ENCODE measurements at places on chromosomes 7 and 10. TPM values are rescaled to one million over a fixed set of nuclear protein-coding genes. Genes with fewer than 3 reads are reported as not detected.

HOXA4 gene
- total RNA-seq = not detected

GHRHR gene
- total RNA-seq = 1.9 TPM

DNA sequence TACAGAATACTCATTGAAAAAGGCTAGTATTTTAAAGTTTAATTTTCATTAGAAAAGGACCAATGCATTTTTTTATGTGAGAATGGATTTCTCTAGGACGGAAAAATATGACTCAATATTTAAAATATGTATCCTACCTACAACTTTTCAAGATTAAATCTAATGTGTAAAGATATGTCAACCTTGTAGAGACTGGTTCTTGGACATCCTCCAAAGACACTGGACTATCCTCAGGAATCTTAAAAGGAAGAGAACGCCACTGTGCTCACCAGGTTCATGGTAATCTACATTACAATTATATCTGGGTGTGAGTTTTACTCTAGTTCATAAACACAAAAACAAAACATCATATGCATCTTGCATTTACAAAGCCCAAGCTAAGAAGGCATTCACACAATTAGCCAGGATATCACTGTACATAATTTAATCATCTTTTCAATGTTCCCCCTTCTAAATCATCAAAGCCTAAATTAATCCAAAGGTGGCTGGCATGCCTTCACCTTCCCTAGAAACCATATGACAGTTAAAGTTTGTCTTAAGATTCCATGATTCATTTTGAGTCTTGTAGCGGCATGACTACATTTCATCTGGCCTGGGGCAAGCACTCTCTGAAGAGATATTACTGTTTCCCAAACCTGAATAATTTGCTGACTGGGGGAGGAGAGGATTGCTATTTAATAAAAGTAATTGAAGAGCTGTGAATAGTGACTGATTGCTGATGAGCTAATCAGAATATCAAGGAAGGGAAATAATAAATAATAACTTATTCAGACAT lies 12.0 kb downstream of the SGCE start:
- H3K4me1 ChIP-seq = no peaks in the 10 kb centered on the region
- H3K4me3 ChIP-seq = no peak overlapping the region
- no peak overlapping the region for H3K27ac ChIP-seq
- no peaks in the 10 kb centered on the region for H3K27me3 ChIP-seq
- H3K36me3 ChIP-seq = no peaks in the 10 kb centered on the region

DNA sequence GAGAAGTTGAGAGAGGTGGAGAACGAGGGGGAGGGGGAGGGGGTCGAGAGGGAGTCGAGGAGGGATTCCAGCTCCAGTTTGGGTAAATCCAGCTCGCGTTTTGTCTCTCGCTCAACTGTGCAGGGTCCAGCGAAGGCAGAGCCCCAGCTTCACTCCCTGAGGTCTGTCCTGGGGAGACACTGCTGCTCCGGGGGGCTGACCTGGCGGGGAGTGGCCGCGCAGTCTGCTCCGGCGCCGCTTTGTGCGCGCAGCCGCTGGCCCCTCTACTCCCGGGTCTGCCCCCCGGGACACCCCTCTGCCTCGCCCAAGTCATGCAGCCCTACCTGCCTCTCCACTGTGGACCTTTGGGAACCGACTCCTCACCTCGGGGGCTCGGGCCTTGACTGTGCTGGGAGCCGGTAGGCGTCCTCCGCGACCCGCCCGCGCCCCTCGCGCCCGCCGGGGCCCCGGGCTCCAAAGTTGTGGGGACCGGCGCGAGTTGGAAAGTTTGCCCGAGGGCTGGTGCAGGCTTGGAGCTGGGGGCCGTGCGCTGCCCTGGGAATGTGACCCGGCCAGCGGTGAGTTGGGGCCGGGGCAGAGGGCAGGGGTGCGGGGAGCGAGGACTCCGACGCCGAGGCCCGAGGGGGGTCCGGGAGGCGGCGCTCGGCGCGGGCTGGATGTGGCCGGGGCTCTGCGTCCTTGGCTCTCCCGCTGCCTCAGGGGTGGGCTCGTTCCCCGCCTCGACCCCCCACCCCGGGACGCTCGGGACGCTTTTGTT lies at the start of gene TET1:
TSS of gene TET1 (plus strand) at position 152 of the 757 bp plus-strand sequence. CDS start 12,002 bp downstream, outside the sequence.
- no peaks in the 10 kb centered on the region for H3K27me3 ChIP-seq
- peak; percentile 95 for DNase-seq
- no peaks in the 10 kb centered on the region for H3K4me1 ChIP-seq
- peak within 1 kb of the TSS; percentile 98 for H3K4me3 ChIP-seq
- H3K27ac ChIP-seq = peak within 1 kb of the TSS; percentile 83

DNA sequence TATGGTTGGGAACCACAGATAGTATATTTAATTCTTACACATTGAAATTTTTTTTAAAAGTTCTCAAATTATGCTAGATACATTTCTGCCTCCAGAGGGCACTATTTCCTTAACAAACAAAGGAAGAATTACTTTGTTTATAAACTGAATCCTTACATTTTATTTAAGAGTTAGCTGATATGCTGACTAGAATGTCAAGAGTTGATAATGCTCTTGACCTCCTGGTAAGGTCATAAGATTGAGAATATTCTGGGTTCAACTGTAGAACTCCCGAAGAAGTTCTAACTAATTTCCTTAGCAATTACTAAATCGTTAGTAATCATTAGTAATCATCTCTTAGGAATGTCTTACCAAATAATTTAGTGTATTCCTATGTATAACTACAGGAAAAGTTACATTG lies 95.3 kb upstream of the CYP26C1 start:
- no peaks in the 10 kb centered on the region for H3K36me3 ChIP-seq
- no peak for DNase-seq
- no peaks in the 10 kb centered on the region for H3K27me3 ChIP-seq
- H3K27ac ChIP-seq = no peak overlapping the region

NEBL gene
- 39.8 TPM for total RNA-seq

TAS2R3 gene
- total RNA-seq = 1.6 TPM

- peaks cover 3% of the 10 kb centered on the region for H3K4me1 ChIP-seq
- H3K27me3 ChIP-seq = no peaks in the 10 kb centered on the region
- no peak overlapping the region for H3K27ac ChIP-seq
- peaks cover 12% of the 10 kb centered on the region for H3K36me3 ChIP-seq
Measured at GRCh38 chr7:151404216-151405011, 5.4 kb downstream of the WDR86 start.

- DNase-seq = no peak
- no peak overlapping the region for H3K27ac ChIP-seq
- H3K4me3 ChIP-seq = no peak overlapping the region
Measured at GRCh38 chr10:124064676-124065075, 28.7 kb downstream of the CHST15 start.

C10orf62 gene
- not detected for total RNA-seq

DNA sequence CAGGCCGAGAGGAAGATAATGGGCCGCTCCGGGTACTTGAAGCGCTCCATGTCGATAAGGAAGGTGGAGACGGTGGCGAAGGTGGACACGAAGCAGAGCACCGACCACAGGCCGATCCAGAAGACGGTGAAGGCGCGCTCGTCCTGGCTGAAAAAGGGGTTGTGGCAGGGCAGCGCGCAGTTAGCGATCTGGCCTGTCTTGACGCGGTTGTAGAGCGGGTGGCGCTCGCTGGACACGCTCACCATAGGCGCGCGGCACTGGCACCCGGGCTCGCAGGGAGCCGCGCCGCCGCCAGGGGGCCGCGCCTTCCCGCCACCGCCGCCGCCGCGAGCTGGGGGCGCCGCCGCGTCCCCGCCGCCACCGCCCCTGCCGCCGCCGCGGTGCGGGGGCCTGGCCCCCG lies 1.6 kb downstream of the FZD8 start:
- H3K36me3 ChIP-seq = peaks cover 16% of the 10 kb centered on the region
- H3K4me1 ChIP-seq = no peaks in the 10 kb centered on the region
- no peaks in the 10 kb centered on the region for H3K27me3 ChIP-seq
- peak; percentile 87 for DNase-seq
- H3K27ac ChIP-seq = no peak overlapping the region

GRCh38 chr10:78549140-78549935 lies 515.7 kb downstream of the RPS24 start:
- DNase-seq = no peak
- H3K36me3 ChIP-seq = no peaks in the 10 kb centered on the region
- H3K27me3 ChIP-seq = peaks cover 14% of the 10 kb centered on the region
- H3K4me1 ChIP-seq = peaks cover 6% of the 10 kb centered on the region
- H3K4me3 ChIP-seq = no peak overlapping the region

- H3K4me3 ChIP-seq = no peak overlapping the region
- DNase-seq = no peak
- no peak overlapping the region for H3K27ac ChIP-seq
Measured at GRCh38 chr7:33727315-33727714, 178.0 kb upstream of the BMPER start.

DNA sequence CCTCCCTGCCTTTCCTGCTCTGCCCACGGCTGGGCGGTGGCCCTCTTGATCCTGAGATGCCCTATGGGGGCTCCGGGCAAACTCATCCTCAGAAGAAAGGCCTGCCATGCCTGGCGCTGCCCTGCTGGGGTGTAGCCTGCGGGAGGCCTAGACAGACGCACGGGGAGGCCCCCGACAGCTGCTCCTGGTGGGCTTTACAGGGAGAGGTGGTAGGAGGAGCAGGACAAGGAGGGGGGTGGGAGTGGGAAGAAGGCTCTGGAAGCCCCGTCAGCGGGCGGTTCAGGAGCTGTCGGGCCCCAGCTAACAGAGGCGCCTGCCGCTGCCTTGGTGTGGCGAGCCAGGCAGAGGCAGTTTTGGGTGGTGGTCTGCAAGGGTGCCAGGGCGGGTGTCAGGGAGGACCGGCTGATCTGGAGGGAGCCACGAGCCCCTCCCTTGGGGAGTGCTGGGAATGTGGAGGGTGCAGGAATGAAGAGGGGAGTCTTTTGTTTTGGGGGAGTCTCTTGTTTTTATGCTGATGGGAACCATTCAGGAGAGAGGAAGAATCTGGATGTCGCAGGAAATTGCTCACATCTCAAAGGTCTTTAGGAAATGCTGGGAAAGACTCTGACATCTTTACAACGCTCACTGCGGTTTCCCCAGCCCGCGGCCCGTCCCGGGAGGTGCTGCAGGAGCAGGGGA lies 63.5 kb downstream of the CFAP46 start:
- H3K4me1 ChIP-seq = no peaks in the 10 kb centered on the region
- H3K27me3 ChIP-seq = no peaks in the 10 kb centered on the region
- H3K36me3 ChIP-seq = no peaks in the 10 kb centered on the region
- no peak overlapping the region for H3K4me3 ChIP-seq
- peak; percentile 35 for DNase-seq

TUBAL3 gene
- not detected for total RNA-seq

- peaks cover 3% of the 10 kb centered on the region for H3K4me1 ChIP-seq
- no peak overlapping the region for H3K27ac ChIP-seq
- no peaks in the 10 kb centered on the region for H3K27me3 ChIP-seq
Measured at GRCh38 chr10:80599424-80599847, 61.7 kb downstream of the SH2D4B start.

DNA sequence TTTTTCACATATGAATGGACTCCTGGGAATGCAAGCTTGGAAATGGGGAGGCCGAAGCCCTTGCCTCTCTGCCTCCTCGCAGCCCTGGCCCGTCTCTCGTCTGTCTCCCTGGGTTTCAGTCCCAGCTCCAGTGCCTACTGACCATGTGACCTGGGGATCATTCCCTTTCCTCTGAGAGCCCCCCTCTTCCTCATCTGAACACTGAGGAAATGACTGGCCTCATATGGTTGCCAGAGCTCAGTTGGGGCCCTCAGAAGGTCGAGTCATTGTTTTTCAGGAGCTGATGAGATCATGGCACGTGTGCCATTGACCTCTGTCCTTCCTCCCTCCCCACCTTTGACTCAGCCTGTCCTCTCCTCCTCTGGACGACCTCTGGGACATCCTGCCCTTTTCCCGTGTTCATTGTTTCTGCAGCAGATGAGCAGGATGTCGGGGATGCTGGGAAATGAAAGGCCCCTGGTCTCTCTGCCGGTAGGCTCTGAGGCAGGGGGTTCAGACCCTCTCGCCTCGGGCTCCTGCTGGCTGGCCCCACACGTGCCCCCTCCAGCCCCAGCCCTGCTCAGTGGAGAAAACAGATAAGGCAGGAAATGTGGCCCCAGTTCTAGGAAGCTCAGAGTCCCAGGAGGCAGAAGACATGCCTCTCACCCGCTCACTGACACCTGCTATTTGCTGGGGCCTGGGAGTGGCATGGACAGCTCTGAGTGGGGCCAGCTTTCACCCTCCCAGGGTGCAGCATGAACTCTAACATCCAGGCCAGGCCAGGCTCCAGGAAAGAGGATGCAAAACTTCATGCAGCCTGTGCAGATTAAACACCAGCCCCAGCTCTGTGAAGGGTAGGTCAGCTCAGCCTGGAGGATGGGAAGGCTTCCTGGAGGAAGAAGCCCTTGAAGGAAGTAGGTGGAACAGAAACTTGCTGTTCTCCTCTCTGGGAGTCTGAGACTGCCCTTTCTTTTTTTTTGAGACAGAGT lies 8.3 kb upstream of the PPP1R35 start:
- peak; percentile 57 for DNase-seq
- H3K36me3 ChIP-seq = no peaks in the 10 kb centered on the region
- H3K4me1 ChIP-seq = no peaks in the 10 kb centered on the region
- H3K4me3 ChIP-seq = no peak overlapping the region
- H3K27me3 ChIP-seq = no peaks in the 10 kb centered on the region

- H3K36me3 ChIP-seq = no peaks in the 10 kb centered on the region
- H3K27me3 ChIP-seq = no peaks in the 10 kb centered on the region
Measured at GRCh38 chr7:19464751-19465150, 244.1 kb downstream of the POLR1F start.

CHST15 gene
- total RNA-seq = 11.7 TPM

DNA sequence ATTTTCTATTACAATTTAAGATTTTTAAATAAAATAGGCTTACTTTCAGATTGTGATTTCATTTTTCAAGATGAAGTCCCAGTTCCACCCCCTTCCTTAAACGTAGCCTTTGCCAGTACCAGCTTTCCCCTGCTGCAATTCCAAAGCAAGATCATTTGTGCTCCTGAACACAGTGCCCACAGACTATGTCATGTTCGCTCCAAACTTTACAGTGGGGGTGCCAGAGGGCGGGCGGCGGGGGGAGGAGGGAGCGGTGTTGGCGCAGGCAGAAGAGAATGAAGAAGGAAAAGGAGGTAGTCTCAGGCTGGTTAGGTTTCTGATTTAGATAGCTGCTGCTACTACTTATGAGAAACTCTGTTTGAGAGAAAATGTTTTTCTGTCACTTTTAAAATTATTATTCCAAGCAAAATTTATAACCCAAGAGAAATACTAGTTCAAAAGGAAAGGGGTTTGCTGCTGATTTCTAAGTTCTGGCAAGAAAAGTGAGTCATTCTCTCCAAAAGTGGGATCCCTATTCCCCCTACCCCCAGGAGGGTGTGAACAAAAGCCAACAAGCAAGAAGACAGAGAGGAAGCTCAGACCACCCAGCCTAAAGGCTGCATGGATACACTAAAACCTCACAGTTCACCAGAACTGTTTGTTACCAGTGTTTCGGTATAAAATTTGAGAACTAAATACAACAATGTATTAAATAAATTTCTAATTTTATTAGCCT lies 109.6 kb downstream of the SRPK2 start:
- no peak overlapping the region for H3K27ac ChIP-seq
- H3K4me1 ChIP-seq = no peaks in the 10 kb centered on the region
- DNase-seq = no peak
- H3K27me3 ChIP-seq = no peaks in the 10 kb centered on the region
- no peaks in the 10 kb centered on the region for H3K36me3 ChIP-seq

DNA sequence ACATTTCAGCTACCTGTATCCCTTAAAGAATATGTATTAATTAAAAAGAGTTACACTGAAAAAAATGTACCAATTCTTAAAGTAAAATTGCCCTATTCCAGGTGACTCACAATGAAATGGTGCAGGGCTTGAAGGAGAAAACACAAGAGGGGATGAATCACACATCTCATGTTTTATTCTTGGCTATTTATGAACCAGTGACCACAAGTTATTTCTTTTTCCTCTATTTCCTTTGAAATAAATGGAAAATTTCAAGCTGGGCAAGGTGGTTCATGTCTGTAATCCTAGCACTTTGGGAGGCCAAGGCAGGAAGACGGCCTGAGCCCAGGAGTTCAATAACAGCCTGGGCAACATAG lies 106.8 kb downstream of the UBE2H start:
- DNase-seq = no peak
- no peak overlapping the region for H3K4me3 ChIP-seq
- no peaks in the 10 kb centered on the region for H3K4me1 ChIP-seq
- H3K27me3 ChIP-seq = no peaks in the 10 kb centered on the region
- no peaks in the 10 kb centered on the region for H3K36me3 ChIP-seq

Measured in endodermal cell (in vitro differentiated cells).